ENCODE measurements at places on chromosomes 6 and 20.
A peak's percentile ranks its signal among the peaks of the same experiment; 100 is the strongest.

DNA sequence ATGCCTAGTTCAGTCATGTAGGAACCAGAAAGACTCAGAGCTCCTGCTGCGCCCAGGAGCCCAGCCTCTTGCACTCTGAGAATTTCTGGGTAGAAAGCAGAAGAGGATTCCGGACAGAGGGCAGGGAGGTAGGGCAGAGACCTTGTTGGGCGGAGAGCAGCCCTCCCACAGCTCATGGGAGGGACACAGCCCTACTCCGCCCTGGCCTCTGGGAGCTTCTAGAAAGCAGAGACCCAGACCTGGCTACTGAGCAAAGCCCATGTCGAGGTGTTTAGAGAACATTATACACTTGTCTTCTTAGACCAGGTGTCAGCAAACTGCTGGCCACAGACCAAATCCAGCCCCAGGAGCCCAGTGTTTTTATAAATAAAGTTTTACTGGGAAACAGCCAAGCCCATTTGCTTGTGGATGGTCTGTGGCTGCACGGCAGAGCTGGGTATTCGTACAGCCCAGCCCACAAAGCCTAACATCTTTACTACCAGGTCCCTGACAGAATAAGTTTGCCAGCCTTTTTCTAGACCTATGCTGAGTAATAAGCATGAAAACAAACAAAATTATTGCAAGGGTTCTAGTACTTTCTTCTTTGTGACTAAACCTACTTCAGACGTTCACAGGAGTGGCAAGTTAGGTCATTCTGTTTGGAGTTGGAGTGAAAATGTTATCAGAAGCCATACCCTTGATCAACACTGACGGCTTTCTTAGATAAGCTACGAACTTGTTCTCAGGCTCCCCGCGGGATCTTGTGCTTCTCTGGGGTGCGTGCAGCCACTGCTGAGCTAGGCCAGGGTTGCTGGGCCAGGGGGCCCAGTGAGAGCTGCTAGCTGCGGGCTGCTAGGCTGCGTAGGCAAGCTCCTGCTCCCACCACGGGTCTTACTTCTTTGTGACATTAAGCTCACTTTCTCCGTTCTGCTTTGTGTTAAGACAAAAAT lies 235.1 kb upstream of the FOXQ1 start:
- DNase-seq = no peak

- no peak for DNase-seq
These were observed 371.0 kb downstream of the EPHA7 start for GRCh38 chr6:93048381-93048780.

DNA sequence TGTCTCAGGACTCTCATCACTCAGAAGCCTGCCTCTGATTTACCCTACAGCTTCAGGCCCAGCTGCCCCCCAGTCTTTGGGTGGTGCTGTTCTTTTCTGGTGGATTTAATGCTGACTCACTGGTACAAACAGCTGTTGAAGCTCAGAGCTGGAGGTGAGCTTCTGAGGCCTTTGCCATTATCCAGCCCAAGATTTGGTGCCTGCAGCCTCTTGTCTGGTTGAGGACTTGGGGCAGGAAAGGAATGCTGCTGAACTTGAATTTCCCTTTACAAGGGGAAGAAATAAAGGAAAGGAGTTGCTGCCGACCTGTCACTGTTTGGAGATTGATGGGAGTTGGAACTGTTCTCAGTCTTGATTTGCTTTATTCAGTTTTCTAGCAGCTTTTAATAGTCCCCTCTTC lies 19.8 kb downstream of the ABCF1 start:
- no peak for DNase-seq

DNA sequence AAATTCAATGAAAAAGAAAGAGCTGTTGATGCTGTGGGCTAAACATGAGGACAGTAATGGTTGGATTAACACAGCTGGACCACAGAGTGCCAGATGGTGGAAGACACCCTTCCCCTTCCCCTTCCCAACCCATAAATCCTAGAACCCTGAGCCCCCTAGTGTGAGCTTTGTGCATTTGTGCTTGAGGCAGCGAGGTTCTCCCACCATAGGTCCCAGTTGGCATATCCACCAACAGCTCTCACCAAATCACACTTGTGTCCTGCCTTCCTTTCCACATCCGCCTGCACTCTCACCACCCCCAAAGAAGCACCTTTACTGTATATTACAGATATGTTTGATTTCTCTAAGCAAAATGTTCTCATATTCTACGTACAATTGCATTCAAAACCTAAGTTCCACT lies 32.8 kb upstream of the HBS1L start:
- no peak for DNase-seq

DNA sequence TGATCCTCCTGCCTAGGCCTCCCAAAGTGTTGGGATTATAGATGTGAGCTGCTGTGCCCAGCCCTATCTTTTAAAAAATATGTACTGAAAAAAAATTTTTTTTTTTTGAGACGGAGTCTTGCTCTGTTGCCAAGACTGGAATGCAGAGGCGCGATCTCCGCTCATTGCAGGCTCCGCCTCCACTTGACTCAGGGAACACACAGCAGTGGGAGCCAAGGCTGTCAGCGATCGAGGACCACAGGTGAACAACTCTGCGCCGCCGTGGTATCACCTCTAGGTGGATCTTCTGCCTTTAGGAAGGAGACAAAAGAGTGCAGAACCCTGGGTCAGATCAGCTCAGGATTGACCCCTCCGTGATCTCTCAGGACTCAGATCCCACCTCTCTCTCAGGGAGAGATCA lies 13.7 kb downstream of the RAET1E start:
- DNase-seq = no peak

GRCh38 chr20:10671221-10671918 lies 2.4 kb downstream of the JAG1 start:
- DNase-seq = peak; percentile 67

DNA sequence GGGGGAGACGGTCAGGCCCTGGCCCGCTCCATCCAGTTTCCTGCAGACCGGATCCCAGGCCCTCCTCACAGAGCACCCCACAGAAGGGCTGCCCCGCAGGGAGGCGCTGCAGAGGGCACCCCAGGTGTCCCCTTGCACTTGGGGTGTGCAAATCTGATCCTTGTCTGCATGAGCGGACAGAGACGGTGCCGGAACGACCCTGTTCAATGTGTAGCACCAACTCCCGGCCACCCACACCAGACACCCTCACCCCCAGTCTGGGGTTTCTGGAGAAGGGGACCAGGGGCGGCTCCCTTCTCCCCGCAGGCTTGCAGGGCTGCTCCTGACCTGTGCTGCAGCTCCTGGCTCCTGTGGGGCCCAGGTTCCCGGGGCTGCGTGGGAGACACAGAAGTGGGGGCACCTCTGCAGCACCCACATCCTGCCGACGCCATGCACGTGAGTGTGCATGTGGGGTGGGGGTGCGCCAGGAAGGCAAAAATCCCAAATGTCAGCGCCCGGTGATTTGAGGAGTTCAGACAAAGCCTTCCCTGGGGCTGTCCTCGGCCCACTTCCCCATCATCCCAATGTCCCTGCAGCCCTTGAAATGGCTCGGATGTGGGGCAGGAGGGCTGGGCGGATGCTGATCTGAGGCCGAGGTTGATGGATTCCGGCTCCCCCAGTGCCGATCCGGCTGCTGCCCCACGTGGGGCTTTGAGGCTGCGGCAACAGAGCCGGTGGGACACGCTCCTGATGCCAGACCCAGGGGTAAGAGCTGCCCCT lies 85.3 kb upstream of the BHLHE23 start:
- no peak for DNase-seq

- DNase-seq = no peak
These were observed 203.2 kb downstream of the RPS12 start for GRCh38 chr6:133017581-133017980.

DNA sequence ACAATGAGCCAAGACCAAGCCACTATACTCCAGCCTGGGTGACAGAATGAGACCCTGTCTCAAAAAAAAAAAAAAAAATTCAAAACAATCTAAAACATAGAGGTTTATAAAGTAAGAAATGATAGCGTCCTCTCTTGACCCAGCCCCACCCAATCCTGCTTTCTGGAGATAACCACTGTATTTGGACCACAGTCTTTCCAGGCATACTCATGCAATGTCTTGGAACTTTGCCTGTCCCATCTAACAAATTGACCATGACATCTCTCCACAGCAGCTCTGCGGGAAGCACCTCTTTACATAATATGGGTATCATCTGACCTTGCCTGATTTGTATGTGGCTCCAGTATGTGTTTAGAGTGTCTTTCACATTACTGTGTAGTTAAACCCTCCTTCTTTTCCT lies 9.1 kb upstream of the SHLD1 start:
- no peak for DNase-seq

- no peak for DNase-seq
These were observed 330.8 kb downstream of the PRL start for GRCh38 chr6:21965953-21966539.

DNA sequence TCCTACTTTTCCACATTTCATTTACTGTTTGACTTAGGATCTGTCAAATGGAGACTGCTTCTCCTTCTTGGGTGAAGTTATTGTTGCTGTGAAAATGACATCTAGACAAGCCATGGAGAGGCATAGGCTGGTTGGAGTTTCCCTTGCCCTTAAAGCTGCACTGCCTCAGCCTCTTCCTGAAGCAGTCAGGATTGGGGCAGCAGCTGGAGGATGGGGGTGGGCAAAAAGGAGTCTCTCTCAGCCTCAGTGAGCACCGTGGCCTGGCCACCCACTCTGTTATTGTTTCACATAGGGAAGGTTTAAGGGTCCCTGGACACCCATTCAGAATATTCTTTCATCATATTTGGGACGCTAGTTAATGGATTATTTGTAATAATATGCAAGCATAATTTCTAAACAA lies 7.7 kb upstream of the ZBTB24 start:
- no peak for DNase-seq

DNA sequence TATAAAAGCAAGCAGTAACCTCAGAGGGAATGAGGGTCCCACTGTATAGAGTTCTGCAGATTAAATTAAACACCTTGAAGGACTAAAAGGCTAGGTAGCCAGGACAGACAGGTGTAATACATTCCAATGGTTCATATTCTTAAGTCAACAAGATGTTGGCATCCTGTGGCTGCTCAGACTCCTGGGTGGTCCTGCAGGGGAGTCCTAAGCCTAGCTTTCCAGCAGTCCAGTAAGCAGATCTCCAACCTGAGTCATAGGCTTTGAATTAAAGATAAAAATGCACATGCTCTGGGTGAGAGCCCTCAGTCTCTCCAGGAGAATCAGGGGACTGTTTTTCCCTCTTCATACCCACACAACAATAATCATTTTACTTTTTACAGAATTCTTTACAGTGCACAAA lies 307.3 kb upstream of the SUPT3H start:
- DNase-seq = no peak

- no peak for DNase-seq
These were observed 538.5 kb downstream of the CD83 start for GRCh38 chr6:14656078-14656521.

GRCh38 chr20:17825252-17825959 lies 125.6 kb downstream of the BANF2 start:
- no peak for DNase-seq

- DNase-seq = no peak
These were observed 376.4 kb downstream of the HACE1 start for GRCh38 chr6:104483225-104483834.

DNA sequence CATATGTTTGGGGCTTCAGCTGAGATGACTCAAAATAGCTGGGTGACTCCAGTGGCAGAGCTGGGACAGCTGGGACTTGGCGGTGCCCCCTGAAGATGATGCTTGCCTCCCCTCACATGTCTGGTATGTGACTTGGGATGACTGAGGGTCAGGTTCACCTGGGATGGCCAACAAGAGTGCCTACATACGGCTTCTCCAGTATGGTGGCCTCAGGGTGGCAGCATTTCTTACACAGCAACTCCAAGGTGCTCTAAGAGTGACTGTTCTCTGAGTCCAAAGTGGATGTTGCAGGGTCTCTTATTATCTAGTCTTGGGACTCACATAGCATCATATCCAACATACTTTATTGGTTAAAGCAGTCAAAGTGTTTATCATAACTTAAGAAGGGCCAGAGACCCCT lies 87.8 kb upstream of the CENPW start:
- no peak for DNase-seq

GRCh38 chr20:13034936-13035335 lies 26.2 kb downstream of the SPTLC3 start:
- no peak for DNase-seq

- no peak for DNase-seq
These were observed 64.0 kb downstream of the BLOC1S5 start for GRCh38 chr6:8000188-8000596.

DNA sequence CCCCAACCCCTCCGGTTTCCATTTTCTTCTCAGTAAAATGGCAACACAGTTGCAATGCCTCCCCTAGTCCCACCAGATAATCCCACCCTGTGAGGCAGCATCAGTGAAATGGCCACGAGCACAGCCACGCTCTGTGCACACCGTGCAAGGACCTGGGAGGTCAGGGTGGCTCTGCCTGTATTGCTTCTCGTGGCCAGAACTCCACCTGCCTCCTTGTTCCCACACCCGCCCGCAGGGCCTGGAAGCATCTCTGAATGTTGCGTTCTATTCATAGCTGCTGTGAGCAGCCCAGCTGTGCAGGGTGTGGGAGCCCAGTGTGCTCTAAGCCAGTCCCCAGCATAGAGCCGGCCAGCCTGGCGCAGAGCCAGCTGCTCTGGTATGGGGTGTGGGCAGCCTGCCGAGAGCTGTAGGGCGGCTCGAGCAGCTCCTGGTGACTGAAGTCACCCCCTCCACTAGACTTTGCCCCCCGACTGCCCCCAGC lies 161.1 kb downstream of the DLL1 start:
- no peak for DNase-seq

DNA sequence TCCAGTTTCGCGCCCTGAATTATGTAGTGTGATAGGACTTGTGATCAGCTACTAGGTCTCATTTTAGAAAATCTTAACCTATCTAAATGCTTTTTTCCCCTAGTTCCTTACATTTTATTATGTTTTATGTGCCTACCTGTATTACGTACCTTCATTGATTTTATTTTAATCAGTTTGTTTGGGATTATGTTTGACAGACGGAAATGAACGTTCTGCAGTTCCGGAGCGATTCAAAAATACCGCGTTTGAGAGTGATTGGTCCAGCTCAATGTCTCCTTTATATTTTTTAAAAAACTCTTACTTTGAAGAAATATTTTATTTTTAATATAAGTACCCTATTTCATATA lies 114.3 kb upstream of the BTN3A2 start:
- DNase-seq = peak; percentile 15

- no peak for DNase-seq
These were observed 1.7 kb upstream of the FAM50B start for GRCh38 chr6:3847521-3847920.

GRCh38 chr6:110581679-110582078 lies 105.3 kb upstream of the SLC22A16 start:
- no peak for DNase-seq

DNA sequence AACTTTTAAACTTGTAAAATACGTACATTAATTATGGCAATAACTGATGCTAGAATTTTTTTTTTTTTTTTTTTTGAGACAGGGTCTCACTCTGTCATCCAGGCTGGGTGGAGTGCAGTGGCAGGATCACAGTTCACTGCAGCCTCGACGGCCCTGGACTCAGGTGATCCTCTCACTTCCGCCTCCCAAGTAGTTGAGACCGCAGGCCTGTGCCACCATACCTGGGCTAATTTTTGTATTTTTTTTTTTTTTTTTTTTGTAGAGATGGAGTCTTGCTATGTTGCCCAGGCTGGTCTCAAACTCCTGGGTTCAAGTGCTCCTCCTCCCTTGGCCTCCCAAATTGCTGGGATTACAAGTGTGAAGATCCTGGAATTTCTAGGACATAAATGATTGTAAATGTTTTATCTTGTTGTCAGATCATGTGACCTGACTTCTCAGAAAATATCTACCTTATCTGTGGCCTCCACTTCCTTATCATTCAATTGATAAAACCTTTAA lies 2.2 kb upstream of the CD2AP start:
- no peak for DNase-seq
